Stimulated activated CD8-positive, alpha-beta memory T cell treated with anti-CD3 and anti-CD28 coated beads, Interleukin-4, amount 100 ng/mL, for 4 hours (primary cell): ENCODE measurements at places on chromosomes 4 and X.

DNA sequence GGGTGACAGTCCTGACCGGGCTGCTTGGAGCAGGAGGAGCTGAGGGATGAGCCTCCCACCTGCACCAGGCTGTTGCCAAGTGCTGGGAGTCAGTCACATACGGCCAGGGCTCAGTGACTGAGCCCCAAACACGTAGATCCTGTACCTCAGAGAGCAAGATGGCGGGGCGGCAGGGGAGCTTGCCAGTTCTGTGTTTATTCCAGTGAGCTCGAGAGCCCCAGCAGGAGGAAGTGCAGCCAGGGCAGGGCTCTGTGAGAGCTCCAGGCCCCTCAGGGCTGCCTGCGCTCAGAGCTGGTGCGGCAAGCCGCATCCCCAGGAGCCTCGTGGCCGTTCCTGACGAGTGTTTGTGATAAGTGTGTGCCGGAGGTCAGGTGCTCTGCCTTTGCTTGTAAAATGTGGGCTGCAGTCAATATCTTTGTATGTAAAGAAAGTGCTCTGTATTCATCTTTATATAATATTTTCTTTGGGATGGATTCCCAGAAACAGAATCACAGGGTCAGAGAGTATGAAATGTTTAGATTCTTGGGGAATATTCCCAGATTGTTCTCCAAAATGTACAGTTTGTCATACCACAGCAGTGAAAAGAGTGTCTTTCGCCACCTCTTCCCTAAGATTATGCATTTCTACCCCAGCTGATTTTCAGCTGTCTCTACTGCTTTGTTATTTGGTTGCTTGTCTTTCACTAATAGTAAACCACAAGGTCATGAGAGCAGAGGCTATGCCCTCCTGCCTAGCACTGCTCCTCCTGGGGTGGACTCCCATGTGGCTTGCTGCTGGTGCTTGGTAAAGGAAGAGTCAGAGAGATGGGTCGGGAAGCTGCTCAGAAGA is 50.3 kb downstream of the NELFA start:
- DNase-seq = no peak

- no peak for DNase-seq
Measured at GRCh38 chrX:41148553-41148952, 63.3 kb downstream of the USP9X start.

- DNase-seq = no peak
Measured at GRCh38 chr4:188779581-188779980, 640.3 kb downstream of the TRIML1 start.

- no peak for DNase-seq
Measured at GRCh38 chr4:64538219-64538618, 129.0 kb upstream of the TECRL start.

GRCh38 chrX:38868941-38869401 is 67.7 kb downstream of the MID1IP1 start:
- no peak for DNase-seq

DNA sequence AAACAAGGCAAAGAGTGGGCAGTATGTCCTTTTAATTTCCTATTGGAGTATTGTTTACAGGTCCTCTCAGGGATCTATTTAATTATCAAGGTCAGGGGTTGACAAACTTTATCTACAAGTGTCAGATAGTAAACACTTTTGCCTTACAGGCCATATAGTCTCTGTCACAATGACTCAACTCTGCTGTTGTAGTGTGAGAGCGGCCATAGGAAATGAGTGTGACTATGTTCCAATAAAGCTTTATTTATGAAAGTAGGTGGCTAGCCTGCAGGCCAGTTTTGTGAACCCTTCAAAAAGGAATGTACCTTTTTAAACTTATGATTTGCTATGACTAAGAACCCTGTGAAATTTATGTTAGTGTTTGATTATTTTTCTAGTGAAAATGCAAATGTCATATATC is 156.1 kb downstream of the GPAT3 start:
- DNase-seq = no peak

DNA sequence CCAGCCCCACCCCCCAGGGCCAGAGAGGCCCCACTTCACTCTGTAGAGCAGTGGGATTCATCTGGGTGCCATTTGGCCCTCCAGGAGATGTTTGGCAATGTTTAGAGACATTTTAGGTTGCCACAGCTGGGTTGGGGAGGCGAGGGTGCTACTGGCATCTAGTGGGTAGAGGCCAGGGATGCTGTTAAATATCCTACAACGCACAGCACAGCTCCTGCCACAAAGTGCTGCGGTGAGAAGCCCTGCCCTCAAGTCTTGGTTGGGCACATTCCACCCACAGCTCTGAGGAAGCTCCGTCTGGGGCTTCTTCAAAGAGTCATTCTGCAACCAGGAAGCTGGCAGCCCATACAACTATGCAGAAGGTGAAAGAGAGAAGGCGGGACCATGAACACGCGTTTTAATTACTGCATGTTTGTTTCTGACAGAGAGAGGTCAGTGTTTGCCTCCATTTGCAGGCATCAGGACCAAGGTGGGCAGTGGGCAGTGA is 48.1 kb upstream of the FAM9C start:
- DNase-seq = peak; percentile 51

DNA sequence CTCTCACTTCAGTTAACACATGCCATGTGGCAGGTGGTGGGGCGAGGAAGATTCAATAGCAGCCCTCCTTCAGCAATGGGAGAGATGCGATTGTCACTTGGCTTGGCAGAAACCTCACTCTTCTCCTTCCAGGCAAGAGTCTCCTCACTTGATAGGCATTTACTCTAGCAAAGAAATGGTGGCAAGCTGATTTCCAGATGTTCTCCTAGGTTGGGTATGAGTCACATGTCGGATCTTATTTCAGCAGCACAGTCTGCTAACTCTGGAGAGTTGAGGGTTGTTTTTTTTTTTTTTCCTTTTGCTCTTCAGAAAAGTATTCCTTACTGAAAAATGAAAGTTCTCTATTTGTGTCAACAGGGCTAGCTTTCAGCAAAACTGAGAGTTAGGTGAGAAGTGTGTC is 119.5 kb upstream of the CHRDL1 start:
- no peak for DNase-seq

DNA sequence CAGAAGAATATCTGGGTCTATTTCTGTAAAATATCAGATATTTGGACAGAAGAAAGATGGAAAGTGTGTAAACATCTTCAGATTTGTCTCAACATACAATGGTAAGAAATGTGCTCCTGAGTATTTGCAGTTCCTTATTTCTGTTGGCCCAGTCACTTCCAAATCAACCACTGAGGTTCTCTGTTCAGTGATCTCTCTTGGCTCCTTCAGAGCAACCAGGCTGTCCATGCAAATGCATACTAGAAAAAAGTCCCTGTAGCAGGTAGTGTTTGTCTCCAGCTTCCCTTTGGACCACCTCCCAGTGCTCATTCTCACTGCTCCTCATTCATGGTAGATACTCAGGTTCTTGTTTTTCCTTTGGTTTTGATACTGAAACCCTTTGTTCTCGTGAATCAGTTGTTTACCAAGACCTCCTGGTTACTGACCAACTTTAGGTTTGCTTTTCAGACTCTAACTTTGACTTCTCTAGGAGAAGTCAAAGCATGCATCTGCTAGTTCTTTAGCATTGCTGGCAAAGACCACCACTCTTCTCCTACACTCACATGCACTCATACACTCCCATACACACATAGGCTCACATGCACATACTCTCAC is 28.8 kb downstream of the ASIC5 start:
- no peak for DNase-seq

- no peak for DNase-seq
Measured at GRCh38 chr4:136800248-136800647, 732.0 kb downstream of the PCDH18 start.

- DNase-seq = peak; percentile 33
Measured at GRCh38 chrX:10110984-10111363, 45.8 kb upstream of the CLCN4 start.

- DNase-seq = no peak
Measured at GRCh38 chrX:8823698-8824097, 22.5 kb upstream of the FAM9A start.

- DNase-seq = no peak
Measured at GRCh38 chrX:7218321-7219152, 70.6 kb upstream of the PUDP start.

DNA sequence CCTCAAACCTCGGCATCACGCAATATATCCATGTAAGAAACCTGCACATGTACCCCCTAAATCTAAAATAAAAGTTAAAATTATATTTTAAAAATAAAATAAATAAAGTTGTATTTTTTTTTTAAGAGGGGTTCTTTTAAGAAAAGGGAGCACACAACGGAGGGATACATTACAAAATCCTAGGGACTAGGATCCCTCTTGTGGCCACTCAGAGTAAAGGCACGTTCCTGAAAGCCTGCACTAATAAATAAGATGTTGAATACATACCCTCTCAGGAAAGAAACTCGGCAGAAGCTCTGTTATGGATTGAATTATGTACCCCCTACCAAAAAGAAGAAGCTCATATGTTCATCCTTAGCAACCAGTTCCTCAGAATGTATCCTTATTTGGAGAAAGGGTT is 50.9 kb upstream of the PRDX4 start:
- DNase-seq = no peak

DNA sequence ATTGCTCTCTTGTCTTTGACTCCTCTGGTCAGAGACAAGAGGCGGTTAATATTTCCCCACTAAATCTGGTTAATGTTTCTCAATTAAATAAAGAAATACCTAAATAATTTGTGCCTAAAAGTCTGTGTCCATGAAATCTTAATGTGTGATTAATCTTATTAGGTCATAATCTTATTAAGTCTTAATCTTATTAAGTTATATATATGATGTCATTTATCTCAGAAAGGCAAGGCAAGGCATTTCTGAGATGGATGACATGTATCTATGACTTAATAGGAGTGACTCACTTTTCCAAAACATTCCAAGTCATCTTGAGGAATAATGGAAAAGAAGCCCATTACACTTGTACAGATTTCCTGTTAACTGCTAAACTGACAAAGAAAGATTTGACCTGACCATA is 74.7 kb downstream of the TRAM1L1 start:
- DNase-seq = no peak

DNA sequence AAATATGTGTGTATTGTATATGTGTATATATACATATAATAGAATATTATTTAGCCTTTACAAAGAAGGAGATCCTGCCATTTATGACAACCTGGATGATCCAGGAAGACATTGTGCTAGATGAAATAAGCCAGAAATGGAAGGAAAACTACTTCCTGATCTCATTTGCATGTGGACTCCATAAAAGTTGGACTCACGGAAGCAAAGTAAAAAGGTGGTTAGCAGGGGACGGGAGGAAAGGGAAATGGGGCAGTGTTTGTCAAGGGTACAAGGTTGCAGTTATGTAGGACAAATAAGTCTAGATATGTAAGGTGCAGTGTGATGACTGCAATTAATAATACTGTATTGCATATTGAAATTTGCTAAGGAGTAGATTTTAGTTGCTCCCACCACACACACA is 331.1 kb upstream of the FSTL5 start:
- DNase-seq = no peak

GRCh38 chr4:156536661-156537060 is 434.9 kb downstream of the PDGFC start:
- DNase-seq = no peak

GRCh38 chr4:189979196-189980047 is 38.8 kb downstream of the FRG1 start:
- no peak for DNase-seq

- no peak for DNase-seq
Measured at GRCh38 chr4:186216465-186217024, 10.8 kb upstream of the KLKB1 start.

DNA sequence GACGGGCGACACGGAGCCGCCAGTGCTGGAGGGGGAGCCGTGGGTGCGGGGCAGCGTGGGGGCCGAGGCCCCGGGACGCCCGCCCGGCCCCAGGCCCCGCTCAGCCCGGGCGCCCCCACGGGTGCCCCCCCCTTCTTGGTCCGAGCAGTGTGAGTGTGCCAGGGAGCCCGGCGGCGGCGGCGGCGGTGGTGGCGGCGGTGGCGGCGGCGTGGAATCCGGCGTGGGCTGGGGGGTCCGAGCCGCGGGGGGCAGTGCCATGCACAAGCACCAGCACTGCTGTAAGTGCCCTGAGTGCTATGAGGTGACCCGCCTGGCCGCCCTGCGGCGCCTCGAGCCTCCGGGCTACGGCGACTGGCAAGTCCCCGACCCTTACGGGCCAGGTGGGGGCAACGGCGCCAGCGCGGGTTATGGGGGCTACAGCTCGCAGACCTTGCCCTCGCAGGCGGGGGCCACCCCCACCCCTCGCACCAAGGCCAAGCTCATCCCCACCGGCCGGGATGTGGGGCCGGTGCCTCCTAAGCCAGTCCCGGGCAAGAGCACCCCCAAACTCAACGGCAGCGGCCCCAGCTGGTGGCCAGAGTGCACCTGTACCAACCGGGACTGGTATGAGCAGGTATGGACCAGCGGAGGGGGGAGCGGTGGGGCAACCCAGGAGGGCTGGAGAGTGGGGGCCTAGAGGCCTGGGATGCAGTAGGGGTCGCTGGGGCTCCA is 466 bp downstream of the DLG3 start:
- DNase-seq = no peak
